ENCODE measurements at places on chromosomes 1 and 21.
A peak's percentile ranks its signal among the peaks of the same experiment; 100 is the strongest.

GRCh38 chr1:101920577-101920976 lies 76.1 kb downstream of the OLFM3 start:
- no peak for ATAC-seq

GRCh38 chr1:22545141-22545540 lies 18.1 kb upstream of the EPHA8 start:
- ATAC-seq, result no peak

GRCh38 chr1:51833700-51834099 lies 44.8 kb downstream of the NRDC start:
- no peak for ATAC-seq

GRCh38 chr1:220726634-220727033 lies 21.5 kb upstream of the MTARC2 start:
- peak; percentile 55 for ATAC-seq

GRCh38 chr1:245313576-245313975 lies 158.8 kb downstream of the KIF26B start:
- ATAC-seq, result no peak

GRCh38 chr21:21001591-21002100 lies 3.4 kb downstream of the NCAM2 start:
- no peak for ATAC-seq

DNA sequence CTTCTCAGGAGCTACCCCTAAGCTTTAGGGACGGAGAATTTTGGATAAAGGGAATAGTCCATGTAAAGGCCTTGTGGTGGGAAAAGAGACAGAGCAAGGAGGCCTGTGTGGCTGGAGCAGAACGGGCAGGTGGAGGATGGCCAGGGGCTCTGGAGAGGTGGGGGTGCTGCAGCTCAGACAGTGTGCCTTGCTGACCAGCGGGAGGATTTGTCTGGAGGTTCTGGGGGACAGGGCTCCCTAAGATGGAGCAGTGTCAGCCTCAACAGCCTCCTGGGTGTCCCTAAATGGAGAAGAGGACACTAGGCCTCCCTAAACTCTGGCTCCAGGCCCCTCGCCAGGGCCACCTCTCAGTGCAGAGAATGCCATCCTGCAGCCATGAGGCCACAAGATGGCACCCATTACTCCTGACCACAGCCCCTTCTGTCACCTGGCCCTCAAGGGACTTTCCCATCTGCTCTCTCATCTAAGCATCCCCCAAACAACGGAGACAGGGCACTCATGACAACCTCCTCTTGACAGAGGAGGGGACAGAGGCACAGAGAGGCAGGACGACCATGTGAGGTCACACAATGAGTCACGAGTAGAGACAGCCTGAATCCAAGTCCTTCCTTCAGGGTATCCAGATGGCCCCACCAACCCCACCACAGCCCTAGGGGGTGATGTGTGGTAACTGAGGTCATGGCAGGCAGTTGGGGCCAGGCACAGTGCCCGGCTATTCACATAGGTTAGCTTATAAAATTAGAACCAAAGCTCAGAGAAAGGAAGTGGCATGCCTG lies 94.7 kb downstream of the DMRTB1 start:
- no peak for ATAC-seq

DNA sequence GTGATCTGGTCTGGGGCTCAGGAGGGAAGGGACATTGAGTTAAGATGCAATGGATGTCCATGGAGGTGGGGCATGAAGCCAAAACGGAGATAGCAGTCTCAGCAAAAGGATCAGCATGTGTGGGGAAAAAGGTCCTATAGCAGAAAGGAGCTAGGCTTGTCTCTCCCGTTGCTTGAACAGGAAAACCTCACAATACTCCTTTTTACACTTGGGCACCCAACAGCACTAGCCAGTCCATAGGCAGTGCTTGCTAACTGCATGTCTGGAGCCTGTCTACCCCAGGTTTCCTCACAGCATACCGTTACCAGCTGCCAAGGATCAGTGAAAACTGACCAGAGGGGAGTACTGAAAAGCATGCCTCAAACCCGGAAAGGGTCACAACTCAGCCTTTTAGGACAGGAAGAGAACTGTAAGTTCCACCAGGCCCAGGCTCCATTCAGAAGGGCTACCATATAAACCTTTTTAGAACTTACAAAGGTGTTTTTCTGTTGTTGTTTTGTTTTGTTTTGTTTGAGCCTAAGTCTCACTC lies 78.6 kb downstream of the JAK1 start:
- no peak for ATAC-seq

GRCh38 chr1:38456531-38456876 lies 403.1 kb downstream of the RRAGC start:
- ATAC-seq, result no peak

GRCh38 chr1:27623327-27624212 lies 11.4 kb downstream of the FGR start:
- ATAC-seq, result no peak

DNA sequence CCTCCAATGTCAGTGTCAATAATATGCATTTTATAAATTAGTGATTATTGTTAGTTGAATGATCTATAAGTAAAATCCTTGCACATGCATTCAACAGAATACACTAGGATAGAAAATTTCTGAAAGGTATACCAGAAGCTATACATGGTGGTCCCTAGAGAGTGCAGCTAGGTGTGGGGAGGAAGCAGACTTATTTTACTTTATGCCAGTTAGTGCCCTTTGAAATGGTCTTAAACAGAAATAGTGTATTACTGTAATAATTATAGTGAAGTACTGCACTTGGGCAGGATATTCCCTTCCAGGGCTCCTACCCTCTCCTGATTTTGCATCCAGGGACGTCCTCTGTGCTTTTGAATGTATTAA lies 23.2 kb upstream of the WDR26 start:
- peak; percentile 26 for ATAC-seq

- no peak for ATAC-seq
Observed at GRCh38 chr1:212271823-212272485, 13.3 kb upstream of the PPP2R5A start.

- no peak for ATAC-seq
Observed at GRCh38 chr1:43352881-43353280, 5.9 kb upstream of the CDC20 start.

DNA sequence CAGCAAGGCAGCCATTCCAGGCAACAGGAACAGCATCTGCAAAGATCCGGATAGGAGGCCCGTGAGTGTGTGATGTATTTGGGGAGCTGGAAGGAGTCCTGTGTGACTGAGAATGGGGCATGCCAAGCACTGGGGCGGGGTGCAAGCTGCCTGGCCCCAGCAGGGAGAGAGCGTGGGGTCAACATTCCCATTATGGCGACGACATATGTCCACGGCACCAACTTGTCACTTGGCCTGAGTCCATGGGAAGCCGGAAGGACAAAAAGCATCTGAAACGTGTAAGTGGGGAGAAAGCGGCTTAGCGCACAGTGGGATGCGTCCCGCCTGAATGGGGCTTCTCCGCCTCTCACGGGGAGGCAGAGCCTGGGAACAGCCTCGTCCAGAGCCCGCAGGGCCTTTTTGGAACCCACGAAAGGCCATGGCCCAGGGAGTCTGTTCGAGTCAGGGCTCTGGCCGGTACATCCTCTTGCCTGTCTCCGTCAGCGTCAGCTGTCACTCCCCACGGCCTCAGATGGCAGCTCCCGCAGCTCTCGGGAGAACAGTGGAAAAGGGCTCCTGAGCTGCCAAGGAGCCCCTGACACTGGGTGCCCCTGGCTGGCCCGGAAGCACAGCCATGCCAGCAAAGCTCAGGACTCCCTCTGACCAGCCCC lies 12.4 kb downstream of the EPHB2 start:
- no peak for ATAC-seq

Measured in SK-N-SH treated with all-trans-retinoic acid at 6 μM for 48 hours (cell line).